Activated CD4-positive, CD25-positive, alpha-beta regulatory T cell (primary cell): ENCODE measurements at places on chromosomes 16 and 17.

DNA sequence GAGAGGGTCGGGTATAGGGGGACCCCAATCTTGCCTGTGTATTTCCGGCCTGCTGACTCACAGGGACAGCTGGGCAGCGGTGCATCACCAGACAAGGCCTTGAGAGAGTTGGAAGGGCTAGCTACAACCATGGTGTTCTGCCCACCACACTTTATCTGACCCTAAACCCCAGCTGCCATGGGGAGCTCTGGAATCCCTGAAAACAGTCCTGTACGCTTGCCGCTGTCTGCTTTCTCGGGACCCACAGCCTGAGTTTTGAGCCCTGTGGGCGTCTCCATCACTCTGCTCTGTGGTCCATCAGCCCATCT, 100.4 kb upstream of the GSE1 start:
- no peak for DNase-seq

- DNase-seq = no peak
These were observed 96.3 kb upstream of the ZNF469 start for GRCh38 chr16:88286301-88286923.

- no peak for DNase-seq
These were observed 29.3 kb downstream of the DYNLRB2 start for GRCh38 chr16:80570106-80570478.

DNA sequence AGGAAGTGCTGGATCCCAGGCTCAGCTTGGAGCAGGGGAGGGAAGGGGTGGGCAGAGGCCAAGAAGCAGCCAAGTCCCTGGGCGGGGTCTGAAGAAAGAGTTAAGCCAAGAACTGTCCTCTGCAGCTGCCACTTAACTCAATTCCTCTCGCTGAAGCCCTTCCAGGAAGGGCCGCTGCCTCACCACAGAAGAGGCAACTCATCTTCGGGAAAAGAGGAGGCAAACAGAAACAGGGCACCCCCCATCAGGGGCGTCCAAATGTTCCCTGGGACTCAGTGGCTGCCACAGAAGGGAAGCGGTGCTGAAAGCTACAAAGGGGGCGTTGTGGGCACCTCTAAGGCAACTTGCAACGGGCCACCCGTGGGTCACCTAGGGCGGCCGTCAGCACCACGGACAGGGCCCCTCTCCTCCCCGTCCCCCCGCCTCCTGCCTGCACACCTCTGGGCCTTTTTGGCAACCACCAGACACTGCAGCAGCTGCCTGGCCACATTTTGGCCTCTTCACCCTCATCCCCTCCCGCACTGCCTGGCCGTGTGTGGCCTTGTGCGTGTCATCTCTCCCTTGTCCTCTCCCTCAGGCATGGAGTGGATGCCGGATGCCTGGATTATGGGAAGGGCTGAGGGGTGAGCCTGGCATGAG, 2.5 kb downstream of the TLCD3B start:
- no peak for DNase-seq

- DNase-seq = no peak
These were observed 1.8 kb upstream of the HEATR6 start for GRCh38 chr17:60080545-60080944.

DNA sequence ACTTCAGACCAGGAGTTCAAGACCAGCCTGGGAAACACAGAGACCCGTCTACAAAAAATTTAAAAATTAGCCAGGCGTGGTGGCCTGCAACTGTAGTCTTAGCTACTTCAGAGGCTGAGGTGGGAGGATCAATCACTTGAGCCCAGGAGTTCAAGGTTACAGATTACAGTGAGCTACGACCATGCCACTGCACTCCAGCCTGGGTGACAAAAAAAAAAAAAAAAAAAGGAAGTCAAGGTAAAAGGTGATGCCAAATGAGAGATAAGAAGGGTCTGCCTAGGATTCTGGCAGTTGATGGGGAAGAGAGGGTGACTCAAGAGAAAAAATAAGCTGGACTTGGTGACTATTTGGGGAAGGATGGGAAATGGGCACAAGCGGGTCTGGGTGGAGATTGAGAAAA, 32.5 kb downstream of the MYO18A start:
- no peak for DNase-seq

DNA sequence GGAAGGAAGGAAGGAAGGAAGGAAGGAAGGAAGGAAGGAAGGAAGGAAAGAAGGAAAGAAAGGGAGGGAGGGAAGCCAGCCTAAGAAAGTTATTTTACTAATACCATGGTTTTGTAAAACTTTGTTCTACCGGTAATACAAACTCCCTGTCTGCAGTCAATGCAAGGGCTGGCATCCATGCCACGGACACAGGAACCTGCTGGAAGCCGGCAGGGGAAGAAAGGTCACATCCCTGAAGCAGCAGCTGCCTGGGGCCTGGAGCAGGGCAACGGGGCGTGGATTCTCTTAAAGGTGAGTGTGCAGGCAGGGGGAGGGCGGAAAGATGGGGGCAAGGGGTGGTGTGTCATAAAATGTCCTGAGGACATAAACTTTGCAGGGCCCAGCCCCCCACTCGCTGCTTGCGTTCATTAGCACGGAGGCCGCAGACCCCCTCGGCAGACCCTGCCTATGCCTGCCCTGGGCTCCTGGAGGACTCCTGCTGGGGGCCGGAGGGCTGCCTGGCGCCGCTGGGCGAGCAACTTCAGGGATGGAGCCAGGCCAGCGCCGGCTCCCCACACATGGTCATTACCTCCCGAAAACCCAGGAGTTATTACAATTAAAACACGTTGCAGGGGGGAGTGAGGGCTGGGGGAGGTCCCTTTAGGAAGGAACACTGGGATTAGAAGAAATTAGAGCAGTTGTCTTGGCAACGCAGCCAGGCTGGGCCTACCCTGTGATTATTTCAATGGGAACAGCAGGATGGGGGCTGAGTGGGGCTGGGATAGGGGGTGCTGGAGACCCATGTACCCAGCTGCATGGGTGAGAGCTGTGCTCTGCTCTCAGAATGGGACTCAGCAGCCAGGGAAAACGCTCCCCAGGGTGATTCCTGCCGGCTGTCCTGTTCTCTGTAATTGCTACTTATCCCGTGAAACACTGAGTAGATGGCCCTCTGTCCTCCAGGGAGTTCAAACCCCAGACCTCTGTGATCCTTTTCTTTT, 257.9 kb downstream of the SOX9 start:
- no peak for DNase-seq

DNA sequence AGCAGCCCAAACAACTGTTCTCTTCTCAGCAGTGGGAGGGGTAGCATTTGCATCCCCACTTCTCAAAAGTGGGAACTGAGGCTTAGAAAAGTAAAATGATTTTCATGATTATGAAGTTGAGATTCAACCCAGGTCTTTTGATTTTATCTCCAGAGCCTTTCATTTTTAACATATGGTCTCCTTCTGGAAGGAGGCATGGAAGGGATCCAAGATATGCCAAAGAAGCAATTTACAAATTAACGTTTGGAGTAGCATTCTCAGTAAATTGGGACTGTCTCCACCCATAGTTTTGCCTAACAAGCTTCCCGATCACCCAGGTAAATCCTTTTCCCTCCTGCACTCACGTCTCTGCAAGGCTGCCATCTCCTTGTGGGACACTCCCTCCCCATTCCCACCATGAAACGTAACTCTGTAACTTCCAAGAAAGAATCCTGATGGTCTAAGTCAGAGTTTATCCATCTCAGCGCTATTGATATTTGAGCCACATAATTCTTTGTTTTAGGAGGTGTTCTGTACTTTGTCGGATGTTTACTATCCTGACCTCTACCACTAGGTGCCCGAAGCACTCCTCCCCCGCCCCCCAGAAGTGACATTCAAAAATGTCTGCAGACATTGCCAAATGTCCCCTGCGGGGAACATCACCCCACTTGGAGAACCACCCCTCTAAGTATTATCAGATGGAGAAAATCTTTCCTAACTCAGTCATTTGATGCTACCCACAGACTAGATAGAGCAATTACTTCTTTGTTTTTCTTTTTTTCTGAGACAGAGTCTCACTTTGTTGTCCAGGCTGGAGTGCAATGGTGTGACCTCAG, 32.9 kb upstream of the NFAT5 start:
- DNase-seq = no peak

DNA sequence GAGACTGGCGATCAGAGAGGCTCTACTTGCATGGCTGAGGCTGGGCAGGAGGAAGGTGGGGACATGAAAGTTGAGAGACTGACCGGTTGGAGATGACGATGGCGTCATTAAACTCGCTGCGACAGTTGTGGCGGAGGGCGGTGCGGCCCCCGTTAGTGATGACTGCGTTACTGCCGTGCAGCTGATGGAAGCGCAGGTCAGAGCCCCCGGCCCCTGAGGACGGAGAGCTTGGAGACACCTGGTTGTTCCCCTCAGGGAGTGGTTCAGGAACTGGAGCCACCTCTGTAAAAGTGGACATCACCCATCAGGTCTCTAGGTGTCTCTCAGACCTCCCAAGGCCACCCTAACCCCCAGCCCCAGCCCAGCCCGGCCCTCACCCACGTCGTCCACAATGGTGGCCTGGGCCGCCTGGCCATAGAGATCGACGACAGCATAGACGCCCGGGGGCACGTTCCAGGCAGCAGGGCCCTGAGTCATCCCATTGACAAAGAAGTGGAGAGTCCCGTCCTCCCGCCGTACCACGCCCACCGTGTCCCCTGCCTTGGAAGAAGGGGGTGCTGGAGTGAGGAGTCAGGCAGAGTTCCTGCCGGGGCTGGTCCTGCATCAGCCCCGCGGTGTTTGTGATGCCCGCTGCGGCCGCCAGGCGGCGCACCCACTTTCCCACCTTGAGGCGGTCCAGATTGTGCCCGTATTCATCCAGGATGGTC, 5.3 kb downstream of the NEURL4 start:
- peak; percentile 37 for DNase-seq

DNA sequence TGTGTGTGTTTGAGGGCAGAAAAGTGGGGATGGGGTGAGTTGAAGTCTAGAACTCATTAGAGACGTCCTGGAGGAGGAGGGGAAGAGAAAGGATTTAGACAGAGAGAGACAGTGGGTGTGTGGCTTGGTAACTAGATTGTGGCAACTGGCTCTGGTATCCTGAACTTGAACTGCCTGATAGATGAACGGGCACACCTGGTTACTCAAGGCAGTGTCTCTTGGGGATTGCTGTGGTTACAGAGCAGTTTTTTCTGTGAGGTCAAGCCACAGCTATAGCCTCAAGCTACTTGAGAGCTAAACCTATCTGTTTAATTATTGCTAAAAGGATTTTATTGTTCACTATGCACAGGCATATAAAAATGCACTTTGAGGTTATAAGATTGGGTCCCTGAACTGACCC, 29.8 kb upstream of the MYH2 start:
- no peak for DNase-seq

GRCh38 chr17:63573634-63574033, 23.4 kb downstream of the DCAF7 start:
- no peak for DNase-seq

DNA sequence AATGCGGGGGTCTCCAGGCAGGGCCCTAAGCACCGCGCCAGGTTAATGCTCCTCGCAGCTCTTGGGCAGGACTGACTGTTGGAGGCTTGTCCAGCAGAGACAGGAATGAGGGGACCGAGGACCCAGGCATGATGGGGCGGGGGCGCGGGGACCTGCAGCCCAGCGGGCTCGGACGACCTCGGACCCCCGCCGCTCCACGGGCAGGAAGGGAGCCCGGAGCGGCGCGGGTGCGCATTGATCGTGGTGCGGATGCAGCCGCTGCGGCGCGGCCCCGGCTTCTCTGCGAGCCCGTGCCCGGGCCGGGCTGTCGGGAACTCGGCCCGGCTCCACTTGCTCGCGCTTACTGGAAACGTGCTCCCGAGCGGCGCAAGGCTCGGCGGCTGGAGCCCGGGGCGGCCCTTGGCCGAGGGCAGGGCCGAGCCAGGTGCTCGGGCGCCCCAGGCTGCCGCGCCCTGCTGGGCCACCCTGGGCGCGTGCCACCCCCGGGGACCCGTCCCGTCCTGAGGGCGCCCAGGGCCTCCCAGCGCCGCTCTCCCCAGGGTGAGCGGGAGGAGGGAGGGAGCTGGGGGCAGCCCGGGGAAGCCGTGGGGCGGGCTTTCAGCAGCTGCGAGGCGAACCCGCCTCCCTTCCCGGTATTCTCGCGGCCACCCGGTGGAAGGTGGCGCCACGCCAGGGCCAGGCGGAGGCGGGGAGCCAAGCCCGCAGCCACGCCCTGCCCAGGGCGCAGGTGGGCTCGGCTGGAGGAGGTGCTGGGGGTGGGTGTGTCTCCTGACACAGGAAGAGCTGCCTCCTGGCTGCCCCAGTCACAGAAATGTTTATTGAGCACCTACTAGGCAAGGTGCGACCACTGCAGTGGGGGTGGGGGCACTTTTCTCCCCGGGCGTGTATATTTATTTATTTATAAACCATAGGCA, 45.9 kb downstream of the SOCS3 start:
- DNase-seq = no peak

- DNase-seq = no peak
These were observed 78.5 kb upstream of the BCAR1 start for GRCh38 chr16:75329943-75330342.

DNA sequence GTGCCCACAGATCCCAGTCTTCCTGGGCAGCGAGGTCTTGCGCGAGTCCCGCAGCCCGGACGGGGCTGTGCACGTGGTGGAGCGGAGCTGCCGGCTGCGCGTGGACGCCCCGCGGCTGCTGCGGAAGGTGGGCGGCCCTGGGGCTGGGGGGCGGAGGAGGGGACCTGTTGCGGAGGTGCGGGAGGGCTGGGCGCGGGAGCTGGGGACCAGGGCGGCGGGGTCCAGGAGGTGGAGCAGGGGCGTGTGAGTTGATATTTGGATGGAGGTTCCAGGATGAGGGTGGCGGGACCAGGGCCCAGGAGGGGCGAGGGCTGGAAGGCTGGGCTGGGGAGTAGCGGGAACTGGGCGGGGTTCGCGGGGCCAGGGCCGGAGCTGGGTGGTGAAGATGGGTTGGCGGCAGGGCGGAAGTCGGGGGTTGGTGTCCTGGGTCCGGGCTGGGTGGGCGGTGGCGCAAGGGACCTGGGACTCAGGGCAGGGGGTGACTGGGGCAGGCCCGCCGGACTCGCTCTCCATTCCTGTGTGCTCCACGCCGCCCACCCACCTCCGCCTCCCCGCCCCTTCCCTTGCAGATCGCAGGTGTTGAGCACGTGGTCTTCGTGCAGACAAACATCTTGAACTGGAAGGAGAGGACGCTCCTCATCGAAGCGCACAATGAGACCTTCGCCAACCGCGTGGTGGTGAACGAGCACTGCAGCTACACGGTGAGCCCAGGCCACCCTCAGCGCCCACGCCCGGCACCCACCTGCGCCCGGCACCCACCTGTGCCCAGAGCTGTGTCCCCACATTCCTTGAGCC, 29.6 kb downstream of the SEC14L5 start:
- DNase-seq = no peak

DNA sequence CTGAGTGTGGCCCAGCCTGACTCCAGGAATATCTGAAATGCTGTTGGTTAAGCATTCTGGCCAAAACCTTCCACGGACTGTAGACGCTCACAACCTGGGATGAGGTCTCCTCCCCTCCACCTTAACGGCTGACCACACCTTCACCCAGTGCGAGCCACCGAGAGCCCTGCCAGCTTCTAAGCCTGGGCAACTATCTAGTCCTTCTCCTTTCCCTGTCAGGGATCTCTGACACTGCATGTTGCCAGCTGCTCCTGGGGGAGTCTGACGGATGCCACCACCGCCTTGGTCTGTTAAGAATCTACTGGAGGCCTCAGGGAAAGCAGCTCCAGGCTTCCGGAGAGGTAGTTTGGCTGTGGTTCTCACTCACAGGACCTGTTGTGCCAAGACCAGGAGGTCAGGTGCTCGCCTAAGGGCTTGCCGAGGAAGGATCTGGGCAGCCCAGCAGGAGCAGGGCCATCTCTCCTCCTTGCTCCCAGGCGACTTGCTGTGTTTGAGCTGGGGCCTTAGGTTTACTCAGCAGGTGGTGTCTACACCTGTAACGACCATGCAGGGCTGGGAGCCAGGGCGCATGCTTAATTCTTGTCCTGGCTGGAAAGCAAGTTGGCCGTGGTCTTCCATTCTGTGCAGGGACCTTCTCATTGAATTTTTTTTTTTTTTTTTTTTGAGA, 111.8 kb downstream of the NTN1 start:
- no peak for DNase-seq
